ENCODE measurements at places on chromosomes 5 and 9.

- no peak for DNase-seq
These were observed 120.0 kb downstream of the DAB2IP start for GRCh38 chr9:121771418-121771817.

- DNase-seq, result no peak
These were observed 4.7 kb downstream of the MATR3 start for GRCh38 chr5:139298242-139298641.

DNA sequence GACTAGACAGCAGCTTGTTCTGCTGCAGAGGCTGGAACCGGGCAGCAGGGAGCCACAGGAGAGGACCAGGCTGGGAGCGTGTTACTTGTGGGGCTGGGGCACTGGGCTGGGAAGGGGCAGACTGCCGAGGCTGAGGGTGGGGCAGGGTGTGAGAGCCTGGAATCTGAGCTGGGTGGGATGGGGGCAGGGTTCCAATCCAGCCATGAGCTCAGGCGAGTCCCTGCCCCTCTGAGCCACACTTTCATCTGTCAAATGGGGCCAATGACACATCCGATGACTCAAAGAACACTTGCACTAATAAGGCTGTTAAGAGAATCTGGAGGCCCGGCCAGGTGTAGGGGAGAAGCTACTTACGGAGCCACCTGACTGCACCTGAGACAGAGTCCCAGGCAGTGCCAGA is 18.7 kb upstream of the WDR38 start:
- no peak for DNase-seq

DNA sequence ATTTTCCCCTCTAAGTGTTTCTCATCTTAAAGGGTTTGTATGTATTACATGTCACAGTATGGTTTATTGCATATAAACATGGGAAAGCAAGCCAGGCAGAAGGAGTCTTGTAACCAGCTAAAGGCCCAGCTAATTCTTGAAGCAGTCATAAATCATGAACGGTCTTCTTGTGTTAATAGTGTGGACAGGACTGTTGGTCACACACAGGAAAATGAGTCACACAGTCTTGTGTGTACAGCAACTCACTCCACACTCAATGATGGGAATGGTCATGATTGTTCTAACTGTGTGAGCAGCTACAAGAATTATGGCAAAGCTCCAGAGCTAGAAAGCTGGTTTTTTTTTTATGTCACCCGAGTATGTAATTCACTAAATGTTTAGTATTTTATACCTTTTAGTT is 123.9 kb downstream of the GHR start:
- no peak for DNase-seq

DNA sequence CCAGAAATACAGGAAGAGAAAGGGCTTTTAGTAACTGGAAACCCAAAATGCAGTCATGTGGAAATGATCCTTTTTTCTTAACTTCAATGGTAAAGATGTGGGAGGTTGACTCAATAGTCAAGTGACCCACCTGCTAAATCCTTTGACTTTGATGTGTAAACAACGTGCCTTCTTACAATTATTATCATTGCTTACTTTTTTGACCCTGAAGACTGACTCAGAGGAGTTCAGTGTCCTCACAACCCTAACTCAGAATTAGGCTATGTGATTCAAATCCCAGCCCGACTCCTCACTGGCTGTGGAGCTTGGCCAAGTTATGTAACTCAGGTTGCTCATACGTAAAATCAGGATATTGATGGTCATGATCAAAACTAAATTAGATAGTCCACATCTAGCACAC is 27.9 kb downstream of the ANXA1 start:
- DNase-seq, result no peak

DNA sequence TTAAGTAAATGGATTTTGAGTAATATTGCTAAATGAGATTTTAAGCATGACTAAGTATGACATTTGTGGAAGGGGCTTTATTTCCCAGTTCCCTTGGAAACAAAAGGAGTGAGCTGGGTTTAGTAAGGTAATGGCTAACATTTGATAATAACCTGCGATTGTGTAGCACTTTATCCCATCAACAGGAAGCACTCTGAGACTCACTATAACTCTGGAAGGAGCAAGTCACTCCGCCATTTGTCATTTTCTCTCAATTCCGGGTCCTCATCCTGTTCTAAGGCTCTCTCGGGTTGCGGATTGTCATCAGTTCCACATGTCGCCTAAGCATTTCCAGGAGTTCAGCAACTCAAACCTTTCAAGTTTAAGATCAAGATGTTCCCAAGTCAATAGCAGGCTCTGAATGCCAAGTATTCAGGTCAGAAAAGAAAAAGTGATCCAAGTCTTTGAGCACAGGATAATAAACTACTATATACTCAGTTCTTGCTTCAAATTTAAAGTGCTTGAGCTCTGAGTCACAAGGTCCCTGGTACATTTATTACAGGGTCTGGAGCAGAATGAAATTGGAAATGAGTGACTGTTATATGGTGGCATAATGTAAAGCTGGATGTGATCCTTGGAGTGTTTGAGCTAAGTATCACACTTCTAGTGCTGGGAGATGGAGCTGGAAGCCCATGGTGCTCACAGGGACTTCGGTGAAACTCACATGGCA is 39.3 kb downstream of the CAPSL start:
- DNase-seq, result no peak

Data from stimulated activated CD8-positive, alpha-beta memory T cell treated with anti-CD3 and anti-CD28 coated beads, Interleukin-15, amount 100 ng/mL, for 1 hour (primary cell).